ENCODE measurements at places on chromosomes 11 and 22.

DNA sequence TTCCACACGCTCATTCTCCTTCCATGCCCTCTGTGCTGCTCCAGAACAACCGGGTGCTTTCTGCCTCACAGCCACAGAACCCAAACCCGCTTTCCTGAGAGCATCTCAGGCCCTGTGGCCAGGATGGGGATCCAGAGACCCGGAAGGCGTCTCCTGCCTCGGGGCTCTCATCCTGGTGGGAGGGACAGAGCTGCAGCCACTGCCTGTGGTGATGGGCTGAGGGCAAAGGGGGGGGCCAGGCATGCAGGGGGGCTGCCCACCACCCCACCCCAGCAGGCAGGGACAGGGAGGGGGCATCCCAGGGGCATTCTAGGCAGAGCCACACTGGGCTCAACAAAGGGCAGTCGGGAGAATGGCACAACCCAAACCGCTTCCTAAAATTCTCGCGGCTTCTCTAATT is 41.4 kb downstream of the CERK start:
- H3K27me3 ChIP-seq, result no peaks in the 10 kb centered on the region
- peaks cover 18% of the 10 kb centered on the region for H3K4me1 ChIP-seq
- H3K36me3 ChIP-seq, result peaks cover 10% of the 10 kb centered on the region
- DNase-seq, result no peak
- no peak overlapping the region for H3K27ac ChIP-seq

DNA sequence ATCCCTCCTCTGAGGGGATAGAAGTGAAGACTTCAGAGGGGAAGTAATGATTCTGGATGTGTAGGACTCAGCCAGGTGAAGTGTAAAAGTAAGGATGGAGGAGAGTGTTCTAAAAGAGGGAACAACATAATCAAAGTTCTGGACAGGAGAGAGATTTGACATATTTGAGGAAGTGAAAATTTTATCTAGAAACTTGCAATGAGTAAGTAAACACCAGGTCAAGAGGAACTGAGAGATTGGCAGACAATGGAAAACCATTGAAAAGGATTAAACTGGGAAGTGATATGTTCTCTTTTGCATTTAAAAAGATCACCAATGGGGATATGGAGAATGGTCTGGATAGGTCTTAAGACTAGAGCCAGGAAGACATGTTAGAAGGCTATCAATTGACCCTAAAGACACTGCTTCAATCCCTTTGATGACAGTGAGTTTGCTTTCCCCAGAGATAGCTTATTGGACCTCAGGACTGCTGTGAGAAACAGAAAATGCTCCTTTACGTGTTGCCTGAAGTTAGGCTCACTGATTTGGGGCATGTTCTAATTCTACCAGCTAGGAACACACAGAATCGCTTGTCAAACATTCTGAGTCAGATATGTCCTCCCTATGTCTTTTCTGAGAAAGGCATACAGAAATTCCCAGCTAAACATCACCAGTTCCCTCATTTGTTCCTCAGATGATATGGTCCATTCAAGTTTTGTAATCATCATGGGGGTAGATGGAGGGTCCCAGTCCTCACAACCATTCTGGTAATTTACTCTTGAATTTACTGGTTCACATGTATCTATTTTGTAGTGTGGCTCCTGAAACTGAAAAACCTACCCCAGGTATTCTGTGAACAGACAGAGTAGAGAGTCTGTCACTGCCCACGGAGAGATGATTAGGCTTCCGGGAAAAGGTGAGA is 144.9 kb downstream of the MAML2 start:
- H3K27me3 ChIP-seq, result no peaks in the 10 kb centered on the region
- DNase-seq, result no peak

DNA sequence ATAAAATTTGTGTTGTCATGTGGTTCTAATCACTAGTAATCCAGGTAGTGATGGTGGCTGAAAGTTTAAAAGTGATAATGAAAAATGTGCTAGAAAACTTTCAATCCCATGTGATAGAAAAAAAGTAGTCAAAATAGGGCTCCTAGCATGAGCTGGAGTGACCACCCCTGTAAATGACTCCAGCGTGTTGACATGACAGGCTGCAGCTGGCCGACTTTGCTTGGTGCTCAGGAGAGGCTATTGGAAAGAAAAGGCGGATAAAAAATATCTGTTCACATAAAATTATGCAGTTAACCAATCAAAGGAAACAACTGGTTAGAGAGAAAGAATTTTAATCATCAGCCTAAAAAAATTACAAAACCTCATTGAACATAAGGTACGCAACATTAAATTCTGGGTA is 16.9 kb upstream of the MTCH2 start:
- no peak overlapping the region for H3K4me3 ChIP-seq

DNA sequence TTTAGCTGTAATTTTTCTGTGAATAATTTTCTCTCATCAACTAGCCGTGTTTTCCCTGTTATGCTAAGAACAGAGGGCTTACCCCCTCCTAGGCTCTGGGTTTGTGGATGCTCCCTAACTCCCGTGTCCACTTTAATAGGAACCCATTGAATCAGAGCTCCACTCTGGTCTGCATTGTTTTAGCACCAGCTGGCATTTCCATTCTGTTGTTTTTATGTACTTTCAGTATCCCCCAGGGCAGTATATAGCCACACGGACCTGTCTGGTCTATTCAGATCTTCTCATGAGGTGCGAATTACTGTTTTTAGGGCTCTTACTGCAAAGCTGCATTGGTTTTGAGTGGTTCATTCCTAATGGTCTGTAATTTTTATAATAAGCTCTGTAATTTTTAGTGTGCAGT is 16.0 kb downstream of the POLD3 start:
- no peaks in the 10 kb centered on the region for H3K27me3 ChIP-seq
- no peaks in the 10 kb centered on the region for H3K4me1 ChIP-seq
- H3K27ac ChIP-seq, result no peak overlapping the region
- peaks cover 15% of the 10 kb centered on the region for H3K36me3 ChIP-seq
- DNase-seq, result no peak
- H3K4me3 ChIP-seq, result no peak overlapping the region

- H3K4me1 ChIP-seq, result peaks cover 9% of the 10 kb centered on the region
- no peaks in the 10 kb centered on the region for H3K27me3 ChIP-seq
- DNase-seq, result no peak
- H3K36me3 ChIP-seq, result peaks cover 11% of the 10 kb centered on the region
- no peak overlapping the region for H3K27ac ChIP-seq
Observed at GRCh38 chr11:13183094-13183825, 94.3 kb upstream of the BMAL1 start.

- no peak overlapping the region for H3K4me3 ChIP-seq
- no peak for DNase-seq
- peaks cover 4% of the 10 kb centered on the region for H3K4me1 ChIP-seq
- H3K27me3 ChIP-seq, result no peaks in the 10 kb centered on the region
- H3K27ac ChIP-seq, result no peak overlapping the region
Observed at GRCh38 chr11:102462610-102463009, 10.0 kb upstream of the TMEM123 start.

DNA sequence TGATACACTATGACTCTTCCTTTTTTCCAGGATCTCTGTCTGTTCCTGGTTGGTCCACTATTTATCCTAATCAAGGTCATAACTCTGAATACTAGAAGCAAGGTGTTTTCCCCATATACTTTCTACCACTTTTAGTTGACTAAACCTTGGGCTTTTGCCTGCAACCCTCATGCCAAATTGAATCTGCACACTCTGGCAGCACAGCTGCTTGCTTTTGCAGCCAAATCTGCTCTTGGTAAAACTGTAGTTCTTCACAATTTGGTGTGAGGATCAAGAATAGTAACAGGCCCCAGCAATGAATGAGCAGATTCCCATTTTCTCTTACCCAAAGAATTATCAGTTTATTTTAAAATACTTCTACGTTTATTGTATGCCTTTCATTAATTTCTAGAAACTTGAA is 586.5 kb upstream of the CNTN5 start:
- no peak overlapping the region for H3K27ac ChIP-seq
- DNase-seq, result no peak
- H3K36me3 ChIP-seq, result peaks cover 3% of the 10 kb centered on the region
- no peaks in the 10 kb centered on the region for H3K4me1 ChIP-seq

GRCh38 chr11:57499413-57499982 is 16.0 kb downstream of the SLC43A1 start:
- no peak overlapping the region for H3K27ac ChIP-seq
- peak overlapping the region; percentile 50 for H3K4me3 ChIP-seq
- peak; percentile 93 for DNase-seq
- H3K4me1 ChIP-seq, result peaks cover 11% of the 10 kb centered on the region
- no peaks in the 10 kb centered on the region for H3K36me3 ChIP-seq

GRCh38 chr11:105177658-105178057 is 38.1 kb upstream of the CARD18 start:
- H3K27me3 ChIP-seq, result no peaks in the 10 kb centered on the region
- no peaks in the 10 kb centered on the region for H3K36me3 ChIP-seq
- H3K4me1 ChIP-seq, result no peaks in the 10 kb centered on the region
- no peak overlapping the region for H3K27ac ChIP-seq
- no peak for DNase-seq
- no peak overlapping the region for H3K4me3 ChIP-seq

DNA sequence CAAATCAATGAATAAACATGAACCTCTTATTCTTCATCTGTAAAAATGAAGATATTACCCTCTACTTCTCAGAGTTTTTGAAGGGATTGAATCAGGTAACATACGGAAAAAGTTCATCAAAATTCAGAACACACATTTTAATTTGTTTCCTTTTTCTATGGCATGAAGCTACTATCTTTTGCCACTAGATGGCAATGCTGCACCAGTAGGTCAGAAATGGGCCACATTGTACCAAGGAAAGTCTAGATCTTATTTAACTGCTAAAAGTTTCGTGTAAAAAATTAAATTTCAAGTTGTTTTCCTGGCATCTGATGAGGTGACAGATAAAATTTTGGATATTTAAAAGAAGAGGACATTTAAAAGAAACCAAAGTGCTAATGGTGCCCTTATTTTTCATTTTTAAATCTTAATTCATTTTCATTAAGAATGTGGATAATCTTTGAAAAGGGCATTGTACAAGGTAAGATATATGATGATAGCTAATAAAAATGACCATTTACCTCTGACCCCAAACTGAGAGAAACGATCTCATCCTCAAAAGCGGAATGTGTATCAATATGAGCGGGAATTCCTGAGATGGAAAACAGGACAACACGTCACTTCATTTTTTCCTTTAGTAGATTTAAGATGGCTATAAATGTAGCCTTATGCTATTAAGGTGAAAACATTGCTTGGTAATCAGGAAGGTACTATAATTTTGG is 16.1 kb downstream of the ALKBH8 start:
- H3K4me1 ChIP-seq, result peaks cover 4% of the 10 kb centered on the region
- H3K27ac ChIP-seq, result no peak overlapping the region
- no peaks in the 10 kb centered on the region for H3K27me3 ChIP-seq
- no peak overlapping the region for H3K4me3 ChIP-seq

DNA sequence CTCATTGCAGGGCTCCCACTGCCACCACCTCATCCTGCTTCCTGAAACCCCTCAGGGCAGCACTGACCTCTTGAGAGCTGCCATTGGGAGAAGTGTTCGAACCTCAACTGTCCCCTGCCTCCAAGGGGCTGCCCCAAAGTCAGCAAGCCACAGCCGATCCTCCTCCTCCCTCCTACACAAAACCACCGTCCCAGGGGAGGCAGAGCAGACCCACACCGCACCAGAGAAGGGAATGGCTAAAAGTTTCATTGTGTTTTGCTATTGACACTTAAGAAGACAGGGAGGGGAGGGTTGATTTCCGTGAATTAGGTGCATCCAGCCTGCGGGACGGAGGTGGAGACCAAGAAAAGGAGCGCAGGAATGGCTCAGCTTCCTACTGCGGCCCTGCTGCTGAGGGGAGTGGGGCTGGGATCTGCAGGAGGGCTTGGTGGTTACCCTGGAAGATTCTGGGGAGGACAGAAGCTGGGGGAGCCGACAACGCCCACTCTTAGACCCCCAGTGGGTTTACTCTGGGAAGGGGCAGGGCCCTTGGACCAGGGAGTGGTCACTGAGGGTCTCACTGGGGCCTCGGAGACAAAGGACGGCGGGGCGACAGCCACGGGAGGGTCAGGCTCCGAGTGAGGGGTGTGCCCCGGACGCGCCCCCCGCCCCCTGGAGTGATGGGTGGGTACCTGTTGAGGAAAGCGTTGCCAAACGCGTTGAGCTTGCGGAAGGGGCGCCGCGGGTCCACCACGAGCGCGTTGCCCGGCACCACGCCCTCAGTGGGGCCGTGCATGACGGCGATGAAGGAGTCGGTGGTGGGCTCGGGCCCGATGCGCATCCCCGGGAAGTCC is 815 bp downstream of the EHD1 start:
- H3K4me1 ChIP-seq, result peaks cover 58% of the 10 kb centered on the region
- no peak for DNase-seq
- H3K36me3 ChIP-seq, result no peaks in the 10 kb centered on the region
- H3K4me3 ChIP-seq, result peak overlapping the region; percentile 98
- H3K27ac ChIP-seq, result peak overlapping the region; percentile 78
- no peaks in the 10 kb centered on the region for H3K27me3 ChIP-seq

GRCh38 chr11:40602866-40603552 is 856.4 kb downstream of the LRRC4C start:
- DNase-seq, result no peak
- H3K36me3 ChIP-seq, result peaks cover 7% of the 10 kb centered on the region
- no peaks in the 10 kb centered on the region for H3K27me3 ChIP-seq
- no peak overlapping the region for H3K4me3 ChIP-seq
- H3K4me1 ChIP-seq, result no peaks in the 10 kb centered on the region

All from neural crest cell (in vitro differentiated cells).